ENCODE measurements at places on chromosomes 5 and 9.

GRCh38 chr5:82275216-82275664 is 2.9 kb downstream of the RPS23 start:
- DNase-seq: no peak

DNA sequence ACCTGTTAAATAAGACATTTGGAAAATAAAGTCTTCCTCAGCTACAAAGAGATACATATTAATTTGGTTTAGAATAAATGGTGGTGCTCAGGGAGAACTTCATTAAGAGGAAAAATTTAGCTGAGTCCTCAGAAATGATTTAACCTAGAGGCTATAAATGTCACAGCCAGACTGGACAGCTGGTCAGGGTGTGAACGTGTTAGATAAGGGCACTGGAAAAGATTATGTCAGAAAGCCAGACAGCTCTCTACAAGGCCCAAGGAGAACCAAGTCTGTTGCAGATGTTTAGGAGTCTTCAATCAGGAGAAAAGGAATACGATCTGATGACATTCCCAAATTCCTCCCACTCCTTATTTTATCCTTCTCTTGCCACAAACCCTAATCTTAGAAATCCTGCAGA is 265.2 kb downstream of the MAT2B start:
- no peak for DNase-seq

- no peak for DNase-seq
Observed at GRCh38 chr5:88745093-88745696, 137.8 kb downstream of the MEF2C start.

DNA sequence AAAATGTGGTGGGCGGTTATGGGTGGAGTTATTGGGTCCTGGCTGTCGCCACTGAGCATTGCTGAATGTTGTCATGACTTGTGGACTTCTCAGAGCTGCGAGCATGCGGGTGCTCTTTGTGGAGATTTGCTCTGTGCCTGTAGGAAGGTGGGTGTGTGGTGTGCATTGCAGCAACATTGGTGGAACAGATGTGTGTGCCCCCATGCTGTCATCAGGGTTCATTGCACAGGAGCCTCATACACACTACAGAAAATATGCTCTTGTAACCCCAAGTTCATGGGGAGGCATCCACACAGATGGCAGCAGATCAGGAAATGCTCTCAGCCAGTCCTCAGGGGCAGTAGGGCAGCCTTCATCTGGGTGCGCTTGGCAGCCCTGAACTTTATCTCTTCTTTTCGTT is 55.9 kb upstream of the PHF2 start:
- no peak for DNase-seq

DNA sequence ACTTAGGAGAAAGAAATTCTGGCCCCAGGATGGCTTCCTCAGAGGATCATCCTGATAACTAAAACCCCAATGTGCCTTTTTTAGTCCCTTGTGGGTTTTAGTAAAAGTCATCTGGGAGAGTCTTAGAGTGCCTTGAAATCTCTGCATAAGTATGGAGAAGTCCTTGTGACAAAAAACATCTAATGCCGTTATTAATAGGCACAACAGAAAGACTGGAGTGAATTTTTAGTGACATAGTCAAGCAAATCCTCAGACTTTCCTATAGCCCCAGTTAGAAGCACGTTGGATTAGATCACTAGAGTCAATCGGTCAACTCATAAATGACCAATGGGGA is 108.2 kb upstream of the MPDZ start:
- DNase-seq: no peak

DNA sequence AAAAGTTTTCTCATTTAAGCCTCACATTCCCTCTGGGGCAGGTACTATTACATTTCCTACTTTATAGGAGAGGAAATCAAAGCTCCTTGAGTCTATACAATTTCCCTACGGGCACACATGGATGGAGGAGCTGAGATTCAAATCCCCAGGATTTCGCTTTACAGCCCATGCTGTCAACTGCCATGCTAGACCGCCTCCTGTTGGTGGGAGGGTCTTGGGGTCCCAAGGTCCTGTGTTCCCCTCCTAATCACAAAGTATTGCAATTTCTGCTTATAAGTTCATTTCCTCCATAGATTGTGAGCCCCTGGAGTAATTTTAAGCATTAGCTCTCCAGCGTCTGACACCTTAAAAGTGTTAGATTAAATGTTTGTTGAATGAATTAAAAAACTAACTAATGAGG is 95.9 kb upstream of the SMARCA2 start:
- no peak for DNase-seq

DNA sequence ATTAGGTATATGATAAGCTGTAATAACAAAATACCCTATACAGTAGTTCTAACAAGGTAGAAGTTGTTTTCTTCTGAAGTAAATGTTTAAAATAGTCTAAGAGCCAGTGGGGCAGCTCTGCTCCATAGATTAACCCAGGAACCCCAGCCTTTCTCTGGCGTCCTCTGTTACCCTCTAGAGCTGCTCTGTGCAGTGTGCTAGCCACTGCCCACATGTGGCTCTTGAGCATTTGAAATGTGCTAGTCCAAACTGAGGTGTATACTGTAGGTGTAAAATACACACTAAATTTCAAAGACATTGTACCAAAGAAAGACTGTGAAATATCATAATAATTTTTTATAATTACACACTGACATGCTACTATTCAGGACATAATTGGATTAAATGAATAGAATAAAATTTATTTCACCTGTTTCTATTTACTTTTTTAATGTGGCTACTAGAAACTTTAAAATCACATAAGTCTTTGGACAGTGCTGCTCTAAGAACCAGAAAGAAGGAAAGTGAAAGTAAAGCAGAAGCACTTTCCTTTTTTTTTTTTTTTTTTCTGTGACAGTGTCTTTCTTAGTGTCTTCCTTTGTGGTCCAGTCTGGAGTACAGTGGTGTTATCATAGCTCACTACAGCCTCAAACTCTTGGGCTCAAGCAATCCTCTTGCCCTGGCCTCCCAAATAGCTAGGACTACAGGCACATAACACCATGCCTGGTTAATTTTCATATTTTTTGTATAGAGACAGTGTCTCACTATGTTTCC is 39.3 kb downstream of the RAI14 start:
- DNase-seq: no peak
